ENCODE measurements at places on chromosomes 12 and 14.

GRCh38 chr14:88519907-88520306 lies 34.9 kb downstream of the PTPN21 start:
- DNase-seq = no peak

DNA sequence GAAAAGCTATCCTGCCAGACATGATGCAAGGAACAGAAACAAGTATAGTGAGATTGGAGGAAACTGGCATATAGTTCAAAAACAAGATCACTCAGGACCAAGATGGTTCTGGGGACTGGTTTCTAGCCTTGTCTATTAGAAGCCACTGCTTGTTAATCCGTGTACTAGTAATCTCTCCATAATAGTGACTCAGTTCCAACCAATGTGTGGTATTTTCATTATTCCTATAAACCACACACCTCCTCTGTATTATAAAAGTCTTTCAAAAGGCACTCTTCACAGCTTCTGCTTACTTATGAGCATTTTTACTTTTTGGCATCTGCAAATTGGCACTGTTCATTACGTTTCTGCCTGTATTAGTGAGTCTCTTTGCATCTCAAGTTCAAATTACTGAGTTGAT lies 140.3 kb downstream of the SLC6A15 start:
- DNase-seq = no peak

- DNase-seq = no peak
Measured at GRCh38 chr12:63348556-63348955, 197.6 kb upstream of the AVPR1A start.

- DNase-seq = no peak
Measured at GRCh38 chr12:13702381-13702780, 279.0 kb downstream of the GRIN2B start.

GRCh38 chr12:113413488-113413939 lies 8.7 kb upstream of the SDSL start:
- no peak for DNase-seq

- DNase-seq = no peak
Measured at GRCh38 chr12:129258781-129259318, 405.6 kb downstream of the GLT1D1 start.

DNA sequence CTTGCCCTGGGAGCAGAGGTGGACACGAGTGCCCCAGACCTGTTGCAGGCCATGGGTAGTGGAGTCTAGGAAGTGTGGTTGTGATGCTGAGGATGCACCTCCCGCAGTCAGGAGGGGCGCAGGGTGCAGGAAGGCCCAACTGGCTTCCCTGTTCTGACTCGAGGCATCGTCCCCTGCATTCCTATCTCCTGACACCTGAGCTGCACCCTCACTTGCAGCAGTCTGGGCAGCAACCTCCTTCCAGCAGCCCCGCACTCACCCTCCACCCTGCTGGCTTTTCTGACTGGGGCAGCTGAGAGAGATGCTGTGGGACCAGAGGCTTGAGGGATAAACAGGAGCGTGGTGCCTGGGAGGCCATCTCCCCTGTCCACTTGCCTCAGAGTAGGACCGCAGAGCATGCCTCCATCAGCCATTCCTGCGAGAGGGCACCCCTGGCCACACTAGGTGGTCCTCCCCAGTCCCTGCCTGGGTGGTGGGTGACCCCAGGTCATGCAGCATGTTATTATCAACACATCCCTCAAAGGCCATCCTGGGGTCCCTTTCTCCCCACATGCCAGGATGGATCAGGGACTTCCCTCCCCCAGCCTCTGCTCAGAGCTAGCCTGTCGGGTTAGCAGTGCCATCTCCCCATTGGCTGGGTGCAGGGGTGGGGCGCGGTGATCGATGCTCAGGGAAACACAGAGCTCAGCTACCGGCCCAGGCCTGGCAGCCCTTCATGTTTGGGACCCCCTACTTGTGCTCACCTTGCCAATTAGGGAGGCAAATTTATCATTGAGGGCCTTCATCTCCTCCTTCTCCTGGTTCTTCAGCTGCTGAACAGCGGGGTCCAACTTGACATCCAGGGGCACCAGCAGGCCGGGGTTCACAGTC lies 719 bp downstream of the KRT80 start:
- no peak for DNase-seq

DNA sequence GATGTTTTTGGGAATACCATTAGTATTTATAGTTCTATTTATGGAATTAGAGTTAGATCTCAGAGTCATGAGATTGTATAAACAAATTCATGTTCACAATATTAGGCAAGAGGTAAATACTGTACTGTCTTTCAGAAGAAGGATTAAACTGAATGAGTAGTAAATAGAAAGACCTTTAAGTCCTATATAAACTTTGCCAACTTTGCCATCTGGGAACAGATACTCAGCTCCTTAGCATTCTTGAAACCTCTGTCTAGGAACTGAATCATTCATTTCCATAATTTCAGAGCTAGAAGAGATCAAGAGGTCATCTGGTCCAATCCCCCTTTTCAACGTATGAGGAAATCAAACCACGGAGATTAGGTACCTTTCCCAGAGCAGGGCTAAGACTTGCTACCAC lies 141.1 kb downstream of the CAND1 start:
- no peak for DNase-seq

- no peak for DNase-seq
Measured at GRCh38 chr14:58954901-58955861, 233.3 kb upstream of the DAAM1 start.

- DNase-seq = no peak
Measured at GRCh38 chr14:63974176-63974575, 121.4 kb downstream of the SYNE2 start.

GRCh38 chr12:4386801-4387200 lies 7.3 kb upstream of the FGF23 start:
- no peak for DNase-seq

Measured in HS-27A (cell line).